Right atrium auricular region (tissue), 2 donors: ENCODE measurements at places on chromosomes 6 and 20. TPM values are rescaled to one million over a fixed set of nuclear protein-coding genes. Genes with fewer than 3 reads are reported as not detected.

Gene APOBEC2
- total RNA-seq, result 245 TPM

GRCh38 chr6:90586546-90586835 lies 381 bp downstream of the MAP3K7 start:
- no peak for DNase-seq

Gene YTHDF1
- 15.7 TPM for total RNA-seq

DNA sequence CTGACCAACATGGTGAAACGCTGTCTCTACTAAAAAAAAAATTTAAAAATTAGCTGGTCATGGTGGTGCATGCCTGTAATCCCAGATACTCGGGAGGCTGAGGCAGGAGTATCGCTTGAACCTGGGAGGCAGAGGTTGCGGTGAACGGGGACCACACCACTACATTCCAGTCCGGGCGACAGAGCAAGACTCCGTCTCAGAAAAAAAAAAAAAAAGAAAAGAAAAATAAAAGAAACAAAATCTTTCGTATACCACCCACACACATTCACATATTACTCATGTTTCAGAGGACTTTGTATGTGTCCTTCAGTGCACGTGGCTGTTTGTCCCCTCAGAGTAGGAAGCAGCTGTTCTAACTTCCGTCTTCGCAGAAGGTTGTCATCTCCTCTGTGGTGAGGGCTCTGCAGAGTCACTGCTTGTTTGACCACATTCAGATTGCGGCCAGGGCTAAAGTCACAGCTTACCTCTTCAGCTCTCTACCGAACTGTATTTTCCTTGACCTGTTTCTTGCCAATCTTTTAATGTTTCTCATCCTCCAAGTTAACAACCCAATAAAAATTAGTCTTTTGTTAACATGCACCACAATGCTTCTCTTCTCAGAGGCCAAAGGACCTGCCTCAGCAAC lies 36.6 kb upstream of the HIVEP1 start:
- DNase-seq, result no peak

DNA sequence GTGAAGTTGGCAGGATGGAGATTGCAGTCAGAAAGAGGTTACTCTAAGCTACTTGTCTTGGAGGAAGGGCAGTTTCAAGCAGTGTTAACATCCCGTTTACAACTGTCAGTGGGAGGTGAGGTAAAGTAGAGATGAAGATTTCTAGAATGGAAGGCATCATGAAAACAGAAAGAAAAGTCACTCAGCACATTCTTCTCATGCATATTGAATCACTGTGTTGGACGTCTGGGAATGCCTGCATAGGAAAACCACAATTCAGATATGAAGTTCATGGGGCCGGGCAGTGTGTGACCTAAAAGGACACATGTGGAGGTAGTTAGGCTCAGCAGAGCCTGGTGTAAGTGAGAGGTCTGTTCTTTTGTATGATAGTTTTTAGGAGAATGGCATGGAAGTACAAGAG lies 73.5 kb upstream of the LAMP5 start:
- no peak for DNase-seq

DNA sequence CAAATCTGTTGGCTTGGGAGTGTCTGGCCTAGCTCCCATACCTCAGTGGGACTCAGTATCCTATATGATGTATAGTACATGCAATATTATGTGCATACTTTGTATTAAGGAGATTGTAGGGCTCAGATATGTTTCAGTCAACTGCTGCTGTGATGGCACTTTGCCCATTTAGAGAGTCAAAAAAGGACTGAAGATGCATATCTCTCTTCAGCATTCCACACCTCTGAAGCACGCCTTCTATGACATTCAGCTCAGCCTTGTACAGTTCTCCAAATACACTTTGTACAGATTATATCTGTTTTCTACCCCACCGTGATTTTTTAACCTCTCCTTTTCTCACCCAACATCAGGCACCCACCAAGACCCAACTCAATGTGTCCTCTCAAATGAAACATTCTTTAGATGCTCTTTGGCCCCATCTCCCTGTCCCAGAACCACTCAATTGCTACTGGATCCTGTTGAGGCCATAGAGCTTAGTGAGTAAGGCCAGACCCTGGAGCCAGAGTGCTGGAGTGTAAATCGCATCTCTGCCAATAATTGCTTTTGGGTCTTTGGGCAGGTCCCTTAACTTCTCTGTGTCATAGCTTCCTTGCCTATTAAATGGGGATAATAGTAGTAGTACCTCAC lies 15.6 kb downstream of the ENPP1 start:
- DNase-seq, result no peak

GRCh38 chr6:78513856-78514255 lies 353.5 kb upstream of the IRAK1BP1 start:
- DNase-seq, result no peak

Gene TMEM217
- 1.3 TPM for total RNA-seq

GRCh38 chr6:33428224-33428965 lies 8.5 kb downstream of the SYNGAP1 start:
- no peak for DNase-seq

- DNase-seq, result no peak
Measured at GRCh38 chr6:795046-795685, 102.2 kb upstream of the EXOC2 start.

GRCh38 chr20:37917461-37917860 lies 14.5 kb downstream of the VSTM2L start:
- no peak for DNase-seq

- no peak for DNase-seq
Measured at GRCh38 chr6:143674483-143675381, 3.0 kb upstream of the PHACTR2 start.

- no peak for DNase-seq
Measured at GRCh38 chr20:38883081-38883980, 42.9 kb upstream of the FAM83D start.

DNA sequence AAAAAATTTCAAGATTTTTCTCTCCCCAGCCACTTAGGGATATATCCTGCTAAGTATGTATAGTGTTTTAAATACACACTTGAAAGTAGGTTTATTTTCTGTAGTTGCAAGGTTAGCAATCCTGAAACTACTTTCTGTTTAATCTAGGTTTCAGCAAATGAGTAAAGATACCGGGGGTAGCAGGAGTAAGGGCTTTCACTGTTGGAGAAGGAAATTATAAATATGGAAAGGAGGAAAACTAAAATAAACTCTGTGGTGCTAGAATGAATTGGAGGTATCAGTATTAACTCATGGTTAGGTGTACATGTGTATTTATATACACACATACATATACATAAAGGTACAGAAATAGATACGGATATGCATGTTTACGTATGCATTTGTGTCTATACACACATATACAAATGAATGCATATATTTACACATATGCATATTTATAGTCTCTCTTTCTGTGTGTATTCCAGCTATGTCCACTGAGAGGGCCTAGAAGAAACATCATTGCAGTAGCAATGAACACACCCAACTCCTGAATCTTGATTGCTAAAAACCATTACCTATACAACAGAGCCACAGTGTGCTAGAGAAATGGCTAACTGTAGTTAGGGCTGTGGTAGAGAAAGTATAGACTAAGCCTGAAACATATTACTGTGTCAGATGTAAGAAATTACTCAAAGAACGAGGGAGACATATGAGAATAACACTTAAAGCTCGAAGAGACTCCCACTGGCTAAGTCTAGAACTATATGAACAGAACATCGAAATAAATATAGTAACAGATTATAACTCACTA lies 95.9 kb upstream of the EMILIN3 start:
- no peak for DNase-seq

DNA sequence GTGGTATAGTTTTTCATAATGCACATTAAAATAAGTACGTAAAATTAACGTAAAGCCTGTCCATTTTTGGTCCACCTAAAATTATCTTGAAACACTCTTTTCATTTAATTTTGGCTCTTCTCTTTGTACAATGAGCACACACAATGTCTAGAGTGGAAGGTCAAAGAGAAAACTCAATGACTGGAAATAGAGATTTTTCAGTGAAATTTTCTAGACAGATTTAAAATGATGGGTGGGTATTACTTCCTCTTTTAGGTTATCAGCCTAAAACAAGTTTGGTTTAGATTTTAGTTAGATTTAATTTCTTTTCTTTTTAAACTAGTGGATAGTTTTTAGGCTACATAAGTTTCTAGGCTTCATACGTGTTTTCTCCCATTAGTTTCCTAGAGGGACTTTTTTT lies 24.9 kb downstream of the DSE start:
- DNase-seq, result no peak

DNA sequence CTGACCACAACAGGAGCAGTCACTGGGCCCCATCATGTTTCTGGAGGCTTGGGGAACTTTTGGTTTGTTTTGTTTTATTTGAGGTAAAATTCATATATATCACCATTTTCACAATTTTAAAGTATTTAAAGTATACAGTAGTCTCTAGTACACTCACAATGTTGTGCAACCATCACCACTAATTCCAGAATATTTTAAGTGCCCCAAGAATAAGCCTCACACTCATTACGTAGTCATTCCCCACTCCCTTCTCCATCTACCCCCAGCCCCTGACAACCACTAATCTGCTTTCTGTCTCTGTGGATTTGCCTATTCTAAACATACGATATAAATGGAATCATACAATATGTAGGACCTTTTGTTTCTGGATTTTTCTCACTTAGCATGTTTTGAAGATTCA lies 29.0 kb downstream of the RTN4IP1 start:
- DNase-seq, result no peak

DNA sequence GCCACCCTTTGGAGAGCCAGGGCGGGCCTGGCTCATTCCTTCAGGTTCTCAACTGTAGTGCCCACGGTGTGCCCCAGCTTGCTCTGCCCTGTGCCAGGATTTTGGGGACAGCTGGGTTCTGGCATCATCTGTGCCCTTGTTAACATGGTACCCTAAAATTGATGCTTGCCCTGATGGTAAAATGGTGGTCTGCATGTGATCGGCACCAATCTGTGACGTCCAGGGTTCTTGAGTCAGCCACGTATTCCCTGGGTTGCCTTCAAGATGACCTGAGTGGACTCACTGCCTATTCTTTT lies 31.2 kb upstream of the APCDD1L start:
- peak; percentile 4 for DNase-seq

DNA sequence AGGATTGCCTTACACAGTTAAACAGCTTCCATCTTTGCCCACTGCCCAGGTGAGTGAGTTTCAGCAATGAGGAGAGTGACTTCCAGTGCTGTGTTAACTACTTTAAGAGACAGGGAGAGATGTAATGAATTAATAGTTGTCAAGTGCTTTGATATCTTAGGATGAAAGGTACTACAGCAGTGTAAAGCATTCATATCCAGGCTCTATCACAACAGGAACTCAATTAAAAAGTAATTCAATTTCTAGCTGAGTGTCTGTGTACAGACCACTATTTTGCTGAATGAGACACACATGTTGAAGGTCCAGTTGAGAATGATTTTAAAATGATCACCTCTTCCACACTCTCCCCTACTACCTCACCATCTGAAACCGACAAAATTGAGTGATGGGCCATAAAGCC lies 70.7 kb upstream of the BEND3 start:
- no peak for DNase-seq

Gene RIMS1
- total RNA-seq, result 0.55 TPM

DNA sequence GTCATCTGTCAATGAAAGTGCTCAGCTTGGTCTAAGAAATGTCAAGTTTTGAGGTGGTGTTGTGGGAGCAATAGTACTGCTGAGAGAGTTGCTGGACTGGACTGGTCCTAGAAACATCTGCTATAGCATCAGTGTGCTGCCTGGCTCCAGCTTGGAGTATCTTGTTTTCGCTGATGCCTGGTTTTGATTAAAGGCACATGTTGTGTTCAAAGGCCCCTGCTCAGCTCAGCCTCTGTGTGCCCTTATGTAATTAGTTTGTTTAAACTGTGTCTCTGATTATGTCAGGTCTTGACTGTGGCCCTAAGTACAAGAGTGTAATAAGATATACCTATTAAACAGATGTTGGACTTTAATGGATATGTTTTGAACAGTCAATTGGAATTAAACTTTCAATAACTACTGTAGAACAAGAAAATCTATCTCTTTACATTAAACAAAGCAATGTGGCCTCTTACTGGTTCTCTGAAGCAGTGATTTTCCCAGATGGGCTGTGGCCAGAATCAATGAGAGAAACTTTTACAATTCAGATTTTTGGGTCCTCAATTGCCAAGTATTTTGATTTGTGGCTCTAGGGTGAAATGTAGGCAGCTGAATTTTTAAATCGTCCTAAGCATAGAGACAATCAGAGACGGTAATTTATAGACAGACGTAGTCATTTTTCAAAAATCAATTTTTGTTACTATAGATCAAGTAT lies 668.2 kb downstream of the DHX35 start:
- no peak for DNase-seq

- no peak for DNase-seq
Measured at GRCh38 chr6:90126839-90127238, 169.8 kb downstream of the BACH2 start.

DNA sequence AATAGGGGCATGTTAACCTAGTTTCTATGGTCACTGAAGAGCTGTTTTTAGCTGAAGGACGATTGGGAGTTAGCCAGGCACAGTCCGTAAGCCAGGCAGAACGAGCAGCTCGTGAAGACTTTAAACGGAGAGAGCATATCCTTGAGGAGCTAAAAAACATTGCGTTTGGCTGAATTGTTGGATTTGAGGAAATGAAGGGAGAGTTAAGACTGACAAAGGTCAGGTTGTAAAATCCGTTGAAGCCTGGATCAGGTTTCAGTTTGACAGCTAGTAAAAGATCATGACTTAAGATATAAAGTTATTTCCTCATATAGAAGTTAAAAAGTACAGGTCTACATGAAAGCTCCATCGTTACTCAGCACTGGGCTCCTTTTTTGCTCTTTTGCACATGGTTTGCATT lies 2.8 kb downstream of the DBNDD2 start:
- DNase-seq, result no peak

DNA sequence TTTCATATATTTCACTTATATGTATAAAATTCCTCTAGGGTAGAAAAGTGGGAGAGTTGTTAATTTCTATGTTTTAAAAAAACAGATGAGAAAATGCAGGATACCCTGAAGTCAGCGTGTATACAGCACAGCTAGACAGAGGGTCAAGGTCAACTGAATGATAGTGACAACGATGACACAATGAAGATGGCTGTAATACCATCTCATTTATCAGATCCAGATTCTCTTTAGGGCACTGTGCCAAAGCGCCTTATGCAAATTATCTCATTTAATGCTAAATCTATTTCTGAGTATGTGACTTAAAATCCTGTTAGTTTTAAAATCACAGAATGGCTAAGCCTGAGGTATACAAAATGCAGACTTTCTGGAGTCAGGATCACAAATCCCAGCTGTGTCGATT lies 431.4 kb upstream of the RUNX2 start:
- DNase-seq, result no peak

DNA sequence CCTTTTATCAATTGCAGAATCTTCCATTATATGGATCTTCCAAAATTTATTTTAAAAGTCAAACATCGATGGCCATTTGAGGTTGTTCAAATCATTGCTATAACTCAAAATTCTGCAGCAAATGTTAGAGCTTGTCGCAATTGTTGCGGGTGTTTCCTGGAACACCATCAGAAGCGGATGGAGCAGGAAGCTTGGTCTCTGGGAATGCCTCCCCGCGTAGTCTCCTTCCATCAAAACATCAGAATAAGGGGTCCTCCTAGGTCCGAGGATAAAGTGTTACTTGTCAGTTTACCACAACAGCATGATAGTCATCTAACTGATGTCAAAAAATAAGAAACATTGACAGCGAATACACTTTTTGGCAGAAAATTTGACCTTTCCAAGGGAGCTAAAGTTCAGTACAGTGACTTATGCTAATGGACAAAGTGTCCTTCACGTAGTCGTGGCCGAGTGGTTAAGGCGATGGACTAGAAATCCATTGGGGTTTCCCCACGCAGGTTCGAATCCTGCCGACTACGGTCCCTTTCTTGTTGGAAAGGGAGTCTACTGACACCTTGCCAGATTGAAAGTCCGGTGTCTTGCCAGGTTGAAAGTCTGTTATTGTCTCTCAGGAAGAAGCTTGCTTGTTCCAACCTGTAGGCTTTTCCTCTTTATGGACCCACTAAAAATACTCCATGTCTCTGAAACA lies 59.0 kb upstream of the ZNF184 start:
- no peak for DNase-seq
